ENCODE measurements at places on chromosomes 5 and 9. TPM values are rescaled to one million over a fixed set of nuclear protein-coding genes. Genes with fewer than 3 reads are reported as not detected.
A peak's percentile ranks its signal among the peaks of the same experiment; 100 is the strongest.

GRCh38 chr5:173456181-173456580, 128.0 kb upstream of the STC2 start:
- DNase-seq = no peak

Gene HRCT1
- not detected for polyA plus RNA-seq

DNA sequence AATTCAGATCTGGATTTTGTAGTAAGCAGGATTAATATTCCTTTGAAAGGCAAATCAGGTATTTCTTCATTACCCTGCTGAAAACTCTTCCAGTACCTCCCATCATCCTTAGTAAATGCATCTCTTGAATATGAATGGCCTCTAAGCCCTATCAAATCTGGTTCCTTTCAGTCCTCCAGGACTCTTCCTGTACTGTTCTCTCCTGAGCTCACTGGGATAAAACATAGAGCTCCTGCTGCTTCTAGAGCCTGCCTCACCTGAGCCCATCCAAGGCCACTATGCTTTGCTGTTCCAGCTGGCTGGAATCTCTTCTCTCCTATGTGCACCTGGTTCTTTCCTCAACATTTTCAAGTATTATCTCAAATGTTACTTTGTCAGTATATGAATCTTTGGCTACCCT, 803.3 kb upstream of the CTNND2 start:
- DNase-seq = no peak

Gene PBX3
- polyA plus RNA-seq = 15.9 TPM

Gene FAM200C
- 0.28 TPM for polyA plus RNA-seq

DNA sequence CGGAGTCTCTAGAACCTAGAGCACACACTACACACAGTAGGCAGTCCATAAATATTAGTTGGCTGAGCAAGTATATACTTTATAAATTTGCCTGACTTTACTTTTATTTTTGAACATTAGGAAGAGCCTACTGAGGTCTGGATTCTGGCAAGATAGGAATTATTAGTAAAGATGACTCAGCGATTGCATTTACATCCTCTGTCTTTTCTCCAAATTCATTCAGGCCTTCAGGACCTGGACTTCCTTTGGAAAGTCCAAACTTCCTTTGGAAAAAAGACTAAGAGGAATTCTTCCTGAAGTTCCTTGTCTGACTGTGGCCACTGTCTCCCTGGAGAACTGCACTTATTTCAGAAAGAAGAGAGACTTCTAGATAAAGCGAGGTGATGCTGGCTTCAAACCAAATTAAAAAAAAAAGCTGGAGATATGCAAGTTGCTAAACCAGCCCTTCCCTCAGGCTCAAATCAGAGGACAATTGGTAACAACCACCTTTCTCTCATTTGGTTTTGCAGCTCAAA, 251.3 kb downstream of the GAS1 start:
- no peak for DNase-seq

Gene FCN1
- polyA plus RNA-seq = 16.0 TPM

Gene C9orf152
- not detected for polyA plus RNA-seq

DNA sequence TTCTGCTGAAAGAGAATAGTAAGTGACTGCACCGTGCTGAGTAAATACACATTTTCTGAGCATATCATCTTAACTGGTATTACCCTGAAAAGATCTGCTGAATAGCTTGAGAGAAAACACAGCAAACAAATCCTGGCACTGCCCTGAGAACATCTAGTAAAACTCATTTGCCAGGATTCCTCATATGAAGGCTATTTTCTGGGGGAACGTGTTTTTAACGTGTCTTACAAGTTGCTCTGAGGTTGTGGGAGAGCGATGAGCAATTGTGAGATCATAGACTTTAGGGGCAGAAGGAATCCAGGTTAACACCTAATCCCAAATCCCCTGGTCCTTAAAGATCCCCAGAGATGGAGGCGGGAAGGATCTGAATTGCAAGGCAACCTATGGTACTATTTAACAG, 331.9 kb upstream of the RFX3 start:
- no peak for DNase-seq

GRCh38 chr5:78467752-78468357, 107.4 kb downstream of the SCAMP1 start:
- DNase-seq = peak; percentile 47

DNA sequence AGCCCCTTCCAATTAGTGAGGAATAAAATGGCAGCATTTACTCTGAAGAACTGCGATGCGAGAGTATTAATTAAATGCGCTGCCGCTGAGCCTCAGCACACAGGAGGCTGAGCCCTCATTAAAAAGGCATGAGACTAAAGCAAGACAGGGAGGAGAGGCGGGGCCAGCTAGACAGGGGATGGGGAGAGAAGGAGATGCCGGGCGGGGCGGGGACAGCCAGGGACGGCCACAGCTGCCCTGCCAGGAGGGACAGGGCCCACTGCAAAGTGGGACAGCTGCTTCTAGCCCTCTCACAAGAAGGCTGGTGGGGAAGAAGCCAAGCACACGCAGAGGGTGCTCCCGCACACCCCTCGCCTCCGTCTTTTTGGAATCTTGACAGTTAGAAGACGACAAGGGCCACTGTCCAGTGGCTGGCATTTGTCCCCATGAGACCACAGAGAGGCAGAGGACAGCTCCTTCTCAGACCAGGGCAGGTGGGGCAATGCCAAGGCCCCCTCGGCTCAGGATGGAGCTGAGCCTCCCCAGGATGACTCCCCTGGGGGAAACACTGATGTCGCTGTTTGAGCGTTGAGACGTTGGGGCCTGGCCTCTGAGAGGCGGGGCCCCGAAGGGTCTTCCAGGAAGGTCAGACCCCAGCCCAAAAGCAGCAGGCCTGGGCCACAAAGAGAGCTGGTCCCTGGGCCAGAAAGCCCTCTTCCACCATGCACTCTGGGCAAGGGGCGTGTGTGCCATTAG, 26.9 kb downstream of the ADAMTS2 start:
- no peak for DNase-seq

Gene LVRN
- polyA plus RNA-seq = 0.06 TPM

DNA sequence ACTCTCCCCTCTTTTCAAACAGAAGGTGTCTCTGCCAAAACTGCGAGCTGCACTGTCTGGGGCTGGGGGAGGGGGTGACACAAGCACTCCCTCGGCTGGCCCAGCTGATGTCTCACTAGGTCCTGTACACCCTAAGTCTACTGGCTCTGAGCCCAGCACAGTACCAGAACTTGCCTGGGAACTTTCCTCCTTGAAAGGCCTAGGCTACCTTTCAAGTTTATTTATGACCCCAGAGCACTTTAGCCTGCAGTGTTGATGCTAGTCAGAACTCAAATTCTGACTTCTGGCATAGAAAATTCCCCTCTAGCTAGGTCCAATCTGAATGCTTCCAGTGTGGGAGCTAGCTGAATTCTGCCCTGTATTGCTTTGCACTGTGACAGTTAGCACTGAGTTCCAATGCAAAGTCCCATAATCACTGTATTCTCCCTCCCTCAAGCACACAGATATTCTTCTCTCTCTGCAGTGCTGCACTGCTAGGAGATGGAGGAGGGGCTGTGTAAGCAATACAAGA, 10.5 kb downstream of the LURAP1L start:
- DNase-seq = no peak

DNA sequence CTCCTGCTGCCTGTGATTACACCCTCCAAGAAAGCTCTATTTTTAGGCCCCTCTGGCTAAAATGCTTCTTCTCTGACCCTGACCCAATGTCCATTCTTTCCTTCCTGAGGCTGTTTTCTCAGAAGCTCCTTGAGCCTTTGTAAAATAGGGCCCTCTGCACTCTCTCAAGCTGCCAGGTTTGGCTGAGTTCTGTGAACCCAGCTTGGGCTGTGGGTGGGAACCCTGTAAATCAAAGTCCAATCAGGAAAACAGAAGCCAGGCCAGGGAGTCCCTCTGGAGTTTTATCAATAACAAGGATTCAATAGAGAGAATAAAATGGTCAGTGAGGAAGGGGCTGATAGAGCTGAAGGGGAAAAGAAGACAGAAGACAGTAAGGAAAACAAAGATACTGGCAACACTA, 43.7 kb upstream of the ERCC6L2 start:
- no peak for DNase-seq

Gene TEK
- not detected for polyA plus RNA-seq

GRCh38 chr5:13553896-13554295, 390.6 kb downstream of the DNAH5 start:
- DNase-seq = no peak

GRCh38 chr5:153081385-153081784, 409.1 kb upstream of the GRIA1 start:
- DNase-seq = no peak

Gene VCAN
- polyA plus RNA-seq = 2.0 TPM

GRCh38 chr9:120482424-120483186, 97.4 kb downstream of the CDK5RAP2 start:
- no peak for DNase-seq

Gene PCDHGC5
- 0.06 TPM for polyA plus RNA-seq

DNA sequence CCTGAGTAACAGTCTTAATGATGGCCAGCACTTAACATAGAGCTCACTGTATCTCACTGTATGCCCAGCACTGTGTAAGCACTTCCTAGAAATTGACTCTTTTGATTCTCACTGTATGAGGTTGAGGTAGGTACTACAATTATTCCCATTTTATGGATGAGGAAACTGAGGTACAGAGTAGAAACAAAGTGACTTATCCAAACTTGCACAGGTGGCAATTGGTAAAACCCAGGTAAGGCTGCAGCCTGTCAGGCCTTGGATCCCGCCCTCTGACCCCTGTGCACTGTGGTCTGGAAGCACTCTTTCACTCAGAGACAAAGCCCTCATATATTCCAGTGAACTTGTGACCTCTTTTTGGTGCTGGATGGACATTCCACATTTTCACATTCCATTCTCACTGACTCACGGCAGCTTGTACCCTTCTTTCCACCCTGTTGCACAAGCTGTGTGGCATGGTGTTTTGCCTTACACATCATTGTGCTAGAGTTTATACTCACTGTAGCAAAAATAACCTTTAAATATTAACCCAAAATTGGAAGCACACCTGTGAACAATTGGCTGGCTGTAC, 21.7 kb downstream of the ANKRD55 start:
- no peak for DNase-seq

- DNase-seq = no peak
Measured at GRCh38 chr5:95283022-95283615, 1.8 kb downstream of the MCTP1 start.

DNA sequence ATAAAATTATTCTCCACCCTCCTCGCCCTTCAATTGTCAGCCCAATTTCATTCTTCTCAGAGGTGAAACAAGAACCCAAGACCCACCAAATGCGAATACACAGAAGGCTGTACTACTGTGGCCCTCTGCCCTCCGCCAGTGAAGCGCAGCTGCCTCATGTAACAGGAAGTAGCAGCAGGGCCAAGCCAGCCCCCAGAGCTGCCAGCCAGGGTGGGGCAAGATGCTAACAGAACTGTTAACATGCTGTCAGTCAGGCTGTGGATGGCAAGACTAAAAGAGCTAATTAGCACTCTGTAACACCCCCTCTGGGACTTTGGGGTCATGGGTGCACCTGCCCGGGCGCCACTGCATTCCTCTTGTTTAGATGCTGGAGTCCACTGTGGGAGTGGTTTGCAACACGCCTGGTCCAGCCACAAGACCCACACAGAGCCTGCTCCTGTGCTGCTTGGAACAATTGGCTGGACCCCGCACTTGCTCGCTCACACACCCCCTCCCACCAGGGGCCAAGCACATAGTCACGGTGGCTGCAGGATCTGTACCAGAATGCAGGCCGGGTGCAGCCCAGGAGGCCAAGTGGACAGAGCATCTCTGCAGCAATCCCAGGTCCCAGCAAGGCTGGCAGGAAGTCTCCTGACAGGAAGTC, 14.5 kb upstream of the HEXB start:
- DNase-seq = no peak

- DNase-seq = no peak
Measured at GRCh38 chr9:121169094-121169601, 32.5 kb downstream of the RAB14 start.

Gene C5orf63
- 7.0 TPM for polyA plus RNA-seq

DNA sequence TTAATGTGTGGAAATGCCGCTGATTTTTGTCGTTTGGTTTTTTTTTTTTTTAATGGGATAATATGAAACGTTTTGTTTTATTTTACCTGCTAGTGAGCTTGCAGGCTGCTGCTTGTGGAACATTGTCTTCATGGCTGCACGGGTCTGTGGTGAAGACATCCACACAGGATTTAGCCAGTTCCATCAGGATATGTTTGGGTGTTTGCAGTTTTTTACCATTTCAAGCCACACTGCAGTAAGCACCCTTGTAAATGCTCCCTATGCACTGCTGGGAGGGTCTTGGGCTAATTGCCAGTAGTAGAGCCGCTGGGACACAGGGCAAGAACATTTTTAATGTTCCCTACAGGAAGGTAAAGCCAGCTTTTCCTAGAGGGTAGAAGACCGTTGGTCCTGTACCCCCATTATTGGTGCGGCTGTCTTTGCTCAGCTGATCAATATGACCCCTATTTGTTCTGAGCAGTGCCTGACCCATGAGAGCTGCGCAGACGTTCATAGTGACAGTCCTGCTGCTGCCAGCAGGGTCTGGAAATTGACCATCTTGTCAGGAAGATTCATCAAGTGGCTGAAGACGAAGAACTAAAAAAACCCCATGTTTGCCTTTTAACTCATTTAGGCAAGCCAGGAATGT, 20.5 kb upstream of the EEIG1 start:
- DNase-seq = no peak

GRCh38 chr5:165015126-165015525, 1509.7 kb downstream of the MAT2B start:
- DNase-seq = no peak

GRCh38 chr5:60010328-60010727, 116.8 kb upstream of the PDE4D start:
- no peak for DNase-seq

Gene PCDHB12
- not detected for polyA plus RNA-seq

Gene VPS13A
- polyA plus RNA-seq = 6.5 TPM

Gene GHR
- not detected for polyA plus RNA-seq

GRCh38 chr9:70491426-70492318, 77.2 kb upstream of the KLF9 start:
- DNase-seq = no peak

- no peak for DNase-seq
Measured at GRCh38 chr9:128185979-128186965, 5.1 kb downstream of the CIZ1 start.

Gene N4BP3
- polyA plus RNA-seq = 18.3 TPM

GRCh38 chr5:174363934-174364333, 318.4 kb downstream of the NSG2 start:
- no peak for DNase-seq

Gene ADGRV1
- polyA plus RNA-seq = 0.07 TPM

Gene AMBP
- polyA plus RNA-seq = not detected

Gene PLCXD3
- polyA plus RNA-seq = not detected

Gene GABRG2
- polyA plus RNA-seq = not detected

DNA sequence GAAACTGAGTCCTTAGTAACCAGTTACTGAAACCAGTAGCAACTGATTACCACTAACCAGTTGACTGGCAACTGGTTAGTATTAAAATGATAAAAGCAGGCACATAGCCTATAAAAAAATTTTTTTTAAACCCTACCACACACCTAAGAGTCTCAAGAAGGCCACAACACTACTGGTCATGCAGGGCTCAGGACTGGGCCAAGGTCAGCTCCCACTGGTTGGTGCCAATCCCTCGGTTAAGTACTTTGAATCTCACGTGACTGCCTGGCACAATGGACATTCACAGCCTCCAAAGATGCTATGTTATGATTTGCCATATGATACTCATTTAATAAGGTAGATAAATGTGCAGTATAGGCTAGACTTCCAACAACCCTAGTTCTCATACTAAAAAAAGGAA, 8.5 kb downstream of the ANKH start:
- no peak for DNase-seq

Gene IRGM
- 2.8 TPM for polyA plus RNA-seq

Gene ZNF483
- 0.43 TPM for polyA plus RNA-seq

Gene DMRTA1
- not detected for polyA plus RNA-seq

GRCh38 chr9:110912419-110913291, 125.6 kb downstream of the LPAR1 start:
- no peak for DNase-seq

GRCh38 chr9:137311171-137311985, 9.3 kb upstream of the NRARP start:
- peak; percentile 4 for DNase-seq

Gene PSD2
- 0.14 TPM for polyA plus RNA-seq

Gene DBH
- not detected for polyA plus RNA-seq

Data from B cell (primary cell).